ENCODE measurements at places on chromosomes 2 and 18.

GRCh38 chr2:165959371-165959770 lies 5.8 kb upstream of the TTC21B start:
- DNase-seq, result no peak

DNA sequence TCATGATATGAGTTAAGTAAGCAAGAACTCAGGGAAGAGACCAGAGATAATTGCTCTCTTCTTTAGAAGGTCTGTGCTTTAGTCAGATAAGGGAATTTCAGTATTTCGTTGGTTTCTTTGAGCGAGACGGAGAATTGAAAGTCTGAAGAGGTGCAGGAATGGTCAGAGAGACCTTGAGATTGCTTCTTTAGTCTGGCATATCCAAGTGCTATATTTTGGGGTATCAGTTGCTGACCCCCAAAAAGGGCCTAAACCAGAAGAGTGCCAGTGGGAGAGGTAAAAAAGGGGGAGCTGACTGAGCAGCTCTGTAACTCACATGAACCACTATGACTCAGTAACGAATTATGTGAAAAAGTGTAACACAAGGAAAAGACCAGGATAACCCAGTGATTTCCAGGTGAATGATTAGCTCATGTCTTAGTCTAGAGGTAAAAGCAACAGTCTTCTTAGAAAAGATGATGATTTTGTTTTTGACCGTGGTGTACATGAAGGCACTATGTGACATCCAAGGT lies 932.9 kb downstream of the TDRD15 start:
- no peak for DNase-seq

DNA sequence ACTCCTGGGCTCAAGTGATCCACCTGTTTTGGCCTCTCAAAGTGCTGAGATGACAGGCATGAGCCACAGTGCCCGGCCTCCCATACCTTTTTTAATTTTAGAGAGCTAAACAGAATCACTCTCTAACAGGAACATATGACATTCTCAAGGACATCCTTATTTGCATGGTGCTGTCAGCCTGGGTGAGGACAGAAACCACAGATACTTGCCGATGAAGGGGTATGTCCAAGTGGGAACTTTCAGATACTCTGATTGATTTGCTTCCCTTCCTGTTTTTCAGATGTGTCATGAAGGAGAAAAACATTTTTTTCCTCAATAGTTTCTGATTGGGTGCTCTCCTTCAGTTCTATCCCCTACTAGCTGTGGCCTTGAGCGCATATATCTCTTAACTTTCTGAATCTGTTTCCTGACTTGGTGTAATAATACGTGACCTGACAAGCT lies 49.6 kb downstream of the MYO3B start:
- no peak for DNase-seq

DNA sequence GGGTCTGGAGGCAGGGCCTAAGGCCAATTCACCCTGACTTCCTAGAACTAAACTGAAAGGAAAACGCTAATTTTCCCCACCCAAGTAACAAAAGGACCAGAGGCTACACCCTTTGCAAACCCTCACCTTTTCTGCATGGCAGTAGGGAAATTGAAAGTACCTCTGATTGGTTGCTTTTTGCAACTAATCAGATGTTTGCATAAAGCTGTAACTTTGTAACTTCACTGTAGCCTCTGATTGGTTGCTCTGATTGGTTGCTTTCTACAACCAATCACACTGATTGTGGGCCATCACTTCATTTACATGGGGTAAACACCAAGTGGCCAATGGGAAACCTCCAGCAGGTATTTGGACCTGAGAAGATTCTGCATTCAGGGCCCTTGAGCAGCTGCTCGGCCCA lies 20.8 kb downstream of the EIPR1 start:
- no peak for DNase-seq

- DNase-seq, result no peak
These were observed 49.2 kb upstream of the CCDC150 start for GRCh38 chr2:196590286-196590685.

- DNase-seq, result peak; percentile 27
These were observed 112.1 kb downstream of the DTNB start for GRCh38 chr2:25561136-25561850.

GRCh38 chr18:77634494-77634893 lies 384.8 kb downstream of the GALR1 start:
- no peak for DNase-seq

- DNase-seq, result no peak
These were observed 31.0 kb downstream of the GAREM2 start for GRCh38 chr2:26203906-26204305.

DNA sequence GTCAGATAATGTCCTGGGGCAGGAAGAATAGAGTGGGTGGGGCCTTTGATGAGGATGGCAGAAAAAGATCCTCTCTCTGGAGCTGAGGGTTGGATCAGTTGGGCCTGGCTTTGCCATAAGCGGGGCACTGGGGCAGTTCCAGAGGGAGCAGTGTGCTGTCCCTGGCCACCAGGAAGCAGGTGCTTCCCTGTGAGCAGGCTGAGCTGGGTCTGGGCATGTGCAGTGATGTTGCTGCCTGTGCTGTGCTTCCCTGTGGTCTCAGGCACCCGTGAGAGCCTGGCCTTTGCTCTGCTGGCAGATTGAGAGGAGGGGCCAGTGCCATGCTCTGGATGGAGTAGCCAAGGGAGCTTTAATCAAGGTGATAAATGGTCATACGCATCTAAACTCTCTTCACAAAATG lies 14.6 kb upstream of the NPPC start:
- DNase-seq, result no peak

DNA sequence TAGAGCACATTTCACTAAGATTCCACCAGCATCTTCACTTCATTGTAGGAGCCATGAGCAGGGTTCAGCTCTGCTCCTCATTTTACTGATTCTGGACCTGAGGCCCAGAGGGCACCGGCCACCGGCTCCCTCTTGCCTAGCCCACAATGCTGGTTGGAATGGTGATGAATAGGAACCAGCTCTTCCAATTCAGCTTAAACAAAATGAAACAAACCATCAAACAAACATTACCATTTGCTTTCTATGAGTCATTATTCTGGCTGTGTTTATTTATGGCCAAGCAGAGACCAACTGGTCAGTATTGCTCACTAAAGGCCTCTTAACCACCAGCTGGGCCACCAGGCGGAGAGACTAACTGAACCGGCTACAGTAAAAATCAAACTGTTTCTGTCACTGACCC lies 176.7 kb downstream of the MTX2 start:
- no peak for DNase-seq

GRCh38 chr2:121303531-121304263 lies 18.7 kb upstream of the TFCP2L1 start:
- no peak for DNase-seq

DNA sequence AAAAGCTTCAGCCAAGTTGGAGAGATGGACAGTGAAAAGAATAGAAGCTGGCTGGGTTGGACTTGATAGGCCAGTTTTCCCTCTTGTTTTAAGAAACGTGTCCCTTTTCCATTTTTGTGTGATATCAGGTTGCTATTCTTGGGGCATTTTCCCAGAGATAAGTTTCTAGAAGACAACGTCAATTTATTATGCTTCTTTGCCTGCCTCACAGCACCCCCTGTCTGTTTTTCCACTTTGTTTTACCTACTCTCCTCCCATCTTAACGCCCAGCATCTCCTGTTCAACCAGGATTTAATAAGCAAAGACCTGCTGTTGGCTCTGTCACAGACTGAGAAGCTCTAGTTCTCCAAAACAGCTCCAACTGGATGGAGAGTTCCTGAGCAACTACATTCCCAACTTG lies 317.8 kb upstream of the ZNF521 start:
- no peak for DNase-seq

GRCh38 chr2:25043241-25043867 lies 1.5 kb downstream of the EFR3B start:
- DNase-seq, result peak; percentile 46

DNA sequence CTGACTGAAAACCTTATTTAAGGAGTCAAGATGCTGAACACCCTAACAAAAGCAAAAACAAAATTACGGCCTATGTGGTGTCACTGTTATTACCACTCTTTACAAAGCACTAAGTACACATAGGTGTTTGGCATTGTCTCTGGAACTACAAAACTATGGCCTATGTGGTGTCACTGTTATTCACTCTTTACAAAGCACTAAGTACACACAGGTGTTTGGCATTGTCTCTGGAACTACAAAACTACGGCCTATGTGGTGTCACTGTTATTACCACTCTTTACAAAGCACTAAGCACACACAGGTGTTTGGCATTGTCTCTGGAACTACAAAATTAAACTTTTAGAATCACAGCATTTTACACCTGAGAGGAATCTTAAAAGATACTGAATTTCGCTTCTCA lies 47.4 kb downstream of the SLC35F5 start:
- DNase-seq, result no peak

- DNase-seq, result no peak
These were observed 889.5 kb downstream of the EPHA4 start for GRCh38 chr2:220682616-220683015.

- no peak for DNase-seq
These were observed 138.6 kb upstream of the SCN7A start for GRCh38 chr2:166632616-166633015.

- DNase-seq, result no peak
These were observed 187.2 kb downstream of the LRRTM1 start for GRCh38 chr2:80117401-80117800.

DNA sequence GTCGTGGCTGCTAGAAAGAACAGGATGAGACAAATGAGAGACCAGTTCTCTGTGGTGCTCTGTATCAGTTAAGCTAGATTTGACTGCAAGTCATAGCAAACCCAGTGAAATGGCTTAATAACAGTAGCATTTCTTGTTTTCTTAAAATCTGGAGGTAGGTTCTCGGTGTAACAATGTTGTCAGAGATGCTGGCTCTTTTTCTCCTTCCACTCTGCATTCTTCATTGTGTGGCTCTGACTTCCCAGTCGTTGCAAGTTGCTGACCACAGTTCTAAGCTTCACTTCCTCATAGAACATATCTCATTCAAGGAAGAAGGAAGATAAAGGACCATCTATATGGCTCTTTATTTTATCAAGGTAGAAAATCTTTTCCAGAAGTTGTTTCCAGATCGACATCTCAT lies 7.9 kb upstream of the CKAP2L start:
- no peak for DNase-seq

GRCh38 chr2:96531366-96531765 lies 5.2 kb upstream of the ARID5A start:
- no peak for DNase-seq

DNA sequence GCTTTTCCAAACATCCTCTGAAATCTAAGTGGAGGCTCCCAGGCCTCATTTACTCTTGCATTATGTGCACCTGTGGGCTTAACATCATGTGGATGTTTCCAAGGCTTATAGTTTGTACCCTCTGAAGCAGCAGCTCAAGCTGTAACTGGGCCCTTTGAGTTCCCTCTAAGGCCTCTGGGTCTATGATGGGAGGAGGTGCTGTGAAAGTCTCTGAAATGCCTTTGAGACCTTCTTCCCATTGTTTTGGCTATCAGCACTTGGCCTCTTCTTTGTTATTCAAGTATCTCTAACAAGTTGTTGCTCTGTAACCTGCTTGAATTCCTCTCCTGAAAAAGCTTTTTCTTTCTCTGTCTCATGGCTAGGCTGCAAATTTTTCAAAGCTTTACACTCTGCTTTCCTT lies 58.1 kb upstream of the MYT1L start:
- DNase-seq, result no peak

- DNase-seq, result no peak
These were observed 187.1 kb upstream of the PIK3C3 start for GRCh38 chr18:41767960-41768359.

DNA sequence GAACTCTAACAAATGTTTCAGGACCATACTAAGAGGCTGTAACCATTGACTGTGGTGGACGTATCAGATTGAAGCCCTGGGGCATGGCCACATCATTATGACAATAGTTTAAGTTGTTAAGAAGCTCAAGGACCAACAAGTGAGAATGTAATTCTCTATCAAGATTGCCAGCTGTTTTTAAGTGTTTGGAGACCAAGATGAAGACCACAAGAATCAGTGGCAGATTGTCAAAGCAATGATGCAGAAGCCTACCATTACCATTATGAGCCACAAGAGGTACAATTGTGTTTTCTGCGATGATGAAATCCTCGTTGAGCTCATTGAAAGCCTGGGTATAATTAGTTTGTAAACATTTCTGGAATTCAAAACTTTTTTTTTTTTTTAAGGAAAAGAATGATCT lies 261.1 kb upstream of the ZEB2 start:
- DNase-seq, result no peak

- DNase-seq, result no peak
These were observed 3.2 kb downstream of the BZW1 start for GRCh38 chr2:200814917-200815316.

- no peak for DNase-seq
These were observed 639.6 kb upstream of the HS6ST1 start for GRCh38 chr2:128958241-128958640.

- DNase-seq, result peak; percentile 83
These were observed at the start of gene AAK1 for GRCh38 chr2:69643602-69644505. Gene AAK1 (minus strand): TSS chr2:69643739. CDS start chr2:69643040, 699 bp downstream.

GRCh38 chr2:229407170-229407569 lies 136.1 kb upstream of the PID1 start:
- DNase-seq, result no peak

- no peak for DNase-seq
These were observed 374.1 kb downstream of the LPIN1 start for GRCh38 chr2:12120281-12121150.

DNA sequence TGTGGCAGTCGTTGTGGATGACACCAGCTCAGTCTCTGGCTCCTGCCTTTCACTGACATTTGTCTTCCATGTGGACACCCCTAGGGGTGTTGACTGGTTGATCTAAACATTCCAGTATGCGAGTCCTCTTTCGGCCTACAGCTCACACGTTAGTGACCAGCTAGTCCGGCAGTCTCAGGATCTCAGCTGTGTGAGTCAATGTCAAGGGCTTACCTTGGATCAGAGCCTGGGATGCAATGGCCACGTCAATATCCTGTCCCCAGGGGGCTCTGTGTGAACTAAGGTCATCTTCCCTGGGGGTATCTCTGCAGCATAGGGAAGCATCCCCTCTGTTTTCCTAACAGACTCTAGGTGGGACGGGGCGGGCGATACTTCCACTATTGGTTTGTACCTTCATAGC lies 35.1 kb upstream of the YWHAQ start:
- no peak for DNase-seq

Data from stimulated activated CD4-positive, alpha-beta T cell treated with anti-CD3 and anti-CD28 coated beads, TNF-alpha, amount 100 ng/mL, for 48 hours (primary cell).